AG08395 (cell line): ENCODE measurements at places on chromosomes 1 and 21.

DNA sequence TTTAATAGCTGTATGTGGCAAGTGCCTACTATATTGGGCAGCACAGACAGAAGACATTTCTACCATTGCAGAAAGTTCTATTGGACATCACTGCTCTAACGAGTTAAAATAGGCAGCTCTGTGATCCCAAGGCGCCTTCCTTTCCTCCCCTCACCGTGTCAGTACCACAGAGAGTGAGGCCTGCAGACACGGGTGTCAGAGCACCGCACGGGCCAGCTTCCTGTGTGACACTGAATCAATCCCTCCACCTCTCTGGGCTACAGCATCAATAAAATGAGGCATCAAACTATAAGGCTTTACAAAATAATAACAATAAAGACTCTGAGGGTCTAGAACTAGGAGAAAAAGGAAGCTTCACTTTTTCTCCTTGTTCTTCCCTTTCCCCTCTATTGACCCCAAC is 246.7 kb downstream of the FOXD2 start:
- DNase-seq = no peak

- DNase-seq = no peak
These were observed 4.7 kb upstream of the SLC5A9 start for GRCh38 chr1:48217856-48218255.

DNA sequence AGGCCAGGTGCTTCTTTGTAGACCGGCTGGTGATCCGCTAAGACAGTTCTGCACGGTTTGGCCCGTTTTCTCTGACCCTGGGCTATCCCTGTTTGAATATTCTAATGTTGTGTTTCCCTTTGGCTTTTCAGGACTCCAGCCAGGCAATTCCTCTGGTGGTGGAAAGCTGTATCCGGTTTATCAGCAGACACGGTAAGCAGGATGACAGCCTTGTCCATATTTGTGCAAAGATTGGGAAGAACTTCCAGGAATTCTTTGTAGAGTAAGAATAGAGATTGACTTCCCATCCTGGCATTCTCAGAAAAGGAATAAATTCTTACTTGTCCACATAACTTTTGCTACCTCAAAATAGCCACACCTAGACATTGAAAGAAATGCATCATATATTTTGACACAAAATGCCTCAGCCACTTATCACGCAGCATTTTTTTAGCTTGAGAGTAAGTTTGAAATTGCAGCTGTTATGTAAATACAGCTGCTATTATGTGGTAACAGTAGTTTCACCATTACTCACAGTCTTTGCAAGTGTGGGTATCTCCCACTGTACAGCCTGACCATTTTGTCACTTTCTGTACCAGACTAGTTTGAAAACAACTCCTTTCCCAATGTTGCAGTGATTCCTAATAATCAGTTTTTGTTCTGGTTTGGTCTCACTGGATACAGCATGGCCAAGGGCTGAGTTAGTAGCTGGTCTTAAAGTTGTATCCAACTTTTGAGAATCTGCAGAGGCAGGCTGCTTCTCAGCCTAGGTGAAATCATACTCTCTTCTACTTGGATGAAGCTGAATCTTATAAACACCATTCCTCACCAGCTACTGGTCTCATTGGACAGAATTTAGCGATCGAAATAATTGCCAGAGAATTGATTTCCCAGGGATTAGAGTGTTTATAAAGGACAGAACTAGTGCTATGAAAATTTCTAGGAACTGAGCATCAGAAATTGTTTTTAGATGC is 40.0 kb upstream of the IKBKE start:
- peak; percentile 62 for DNase-seq

- no peak for DNase-seq
These were observed 36.8 kb upstream of the PPP1R15B start for GRCh38 chr1:204448344-204448964.

DNA sequence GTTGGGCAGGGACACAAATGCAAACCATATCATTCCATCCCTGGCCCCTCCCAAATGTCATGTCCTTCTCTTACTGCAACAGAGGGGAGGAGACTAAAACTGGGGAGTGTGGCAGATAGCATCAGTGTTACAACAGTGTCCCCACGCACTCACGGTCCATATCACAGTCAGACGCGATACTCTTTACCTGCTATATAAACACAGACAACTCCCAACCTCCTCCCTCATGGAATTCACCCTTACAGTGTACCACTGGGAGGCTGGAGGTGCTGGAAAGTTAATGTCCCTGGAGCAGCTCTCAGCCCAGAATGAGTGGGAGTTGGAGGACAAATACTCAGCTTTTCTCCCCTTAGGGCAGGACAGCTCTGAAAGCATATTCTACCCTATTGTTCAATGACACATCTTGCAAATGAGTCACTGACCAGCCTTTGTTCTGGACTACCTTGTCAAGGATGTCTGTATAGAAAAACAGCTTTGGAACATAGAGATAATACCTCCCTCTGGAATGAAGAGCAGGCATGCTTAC is 445.9 kb downstream of the SETD4 start:
- peak; percentile 43 for DNase-seq

GRCh38 chr1:106651028-106651762 is 405.3 kb upstream of the PRMT6 start:
- DNase-seq = no peak

- DNase-seq = peak; percentile 55
These were observed 241.0 kb downstream of the KCNJ6 start for GRCh38 chr21:37675202-37675801.

DNA sequence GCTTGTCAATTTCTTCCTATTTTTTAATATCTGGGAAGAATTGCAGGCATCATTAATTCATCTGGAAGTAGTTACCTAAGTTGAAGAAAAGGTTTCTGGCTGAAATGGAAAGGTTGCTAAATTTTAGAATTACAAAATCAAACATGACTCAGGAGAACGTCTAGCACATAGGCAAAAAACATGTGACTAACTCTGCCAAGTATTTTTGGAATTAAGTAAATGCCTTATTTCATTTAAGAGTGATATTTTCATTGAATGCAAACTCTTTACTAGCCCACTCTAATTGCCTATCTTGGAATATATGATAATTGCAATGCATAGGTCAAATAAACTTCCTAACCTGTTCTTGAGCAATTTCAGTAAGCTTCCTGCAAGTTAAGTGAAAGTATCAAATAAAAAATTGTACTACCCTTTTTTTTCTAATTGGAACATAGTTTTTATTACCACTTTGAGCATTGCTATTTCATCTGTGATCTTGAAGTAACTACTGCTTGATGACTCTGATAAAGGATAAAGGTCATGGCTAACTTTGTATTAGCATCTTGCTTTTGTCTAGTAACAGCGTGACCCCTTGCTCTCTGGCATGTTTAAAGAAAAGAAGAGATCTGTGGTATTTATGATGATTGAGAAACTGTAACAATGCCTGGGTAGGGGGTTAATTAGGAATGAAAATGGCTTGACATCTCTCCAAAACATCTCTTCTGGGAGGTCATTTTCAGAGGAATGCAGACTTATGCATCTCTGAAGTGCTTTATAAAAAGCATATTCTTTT is 208.3 kb upstream of the NCAM2 start:
- DNase-seq = no peak
